ENCODE measurements at places on chromosomes 1 and 21.

- DNase-seq: no peak
Observed at GRCh38 chr1:41366455-41367287, 5.4 kb downstream of the FOXO6 start.

DNA sequence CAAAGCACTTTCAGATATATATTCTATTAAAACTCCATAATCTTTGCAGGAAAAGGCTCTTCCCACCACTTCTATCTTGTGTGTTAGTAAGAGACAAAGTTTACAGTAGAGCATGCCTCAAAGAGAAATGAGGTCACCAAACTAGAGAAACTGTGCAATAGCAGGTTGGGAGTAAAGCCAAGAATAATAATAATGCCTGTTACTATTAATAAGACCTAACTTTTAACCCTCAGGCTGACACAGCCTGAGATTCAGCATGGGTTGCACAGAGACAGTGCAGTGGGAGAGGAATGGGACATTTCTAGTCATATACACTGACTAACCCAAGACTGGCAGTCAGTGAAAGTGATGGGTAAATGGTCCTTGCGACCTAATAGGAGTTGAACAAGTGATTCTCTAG, 320.2 kb upstream of the NFIA start:
- DNase-seq: peak; percentile 84

DNA sequence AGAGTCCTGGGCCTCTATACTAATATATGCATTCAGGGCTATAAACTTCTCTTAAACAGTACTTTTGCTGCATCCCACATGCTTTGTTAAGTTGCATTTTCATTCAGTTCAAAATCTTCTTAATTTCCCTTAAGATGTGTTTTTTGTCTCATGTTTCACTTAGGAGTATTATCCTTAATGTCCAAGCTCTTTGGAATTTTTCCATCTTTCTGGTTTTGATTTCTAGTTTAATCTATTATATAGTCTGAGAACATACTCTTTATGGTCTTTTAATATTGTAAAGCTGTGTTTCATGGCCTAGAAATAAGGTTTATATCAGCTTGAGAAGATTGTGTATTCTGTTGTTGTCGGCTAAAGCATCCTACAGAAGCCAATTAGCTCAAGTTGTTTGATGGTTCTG, 1041.8 kb downstream of the PLA2G4A start:
- no peak for DNase-seq

- DNase-seq: peak; percentile 35
Observed at GRCh38 chr1:100322436-100323211, 29.7 kb upstream of the CDC14A start.

DNA sequence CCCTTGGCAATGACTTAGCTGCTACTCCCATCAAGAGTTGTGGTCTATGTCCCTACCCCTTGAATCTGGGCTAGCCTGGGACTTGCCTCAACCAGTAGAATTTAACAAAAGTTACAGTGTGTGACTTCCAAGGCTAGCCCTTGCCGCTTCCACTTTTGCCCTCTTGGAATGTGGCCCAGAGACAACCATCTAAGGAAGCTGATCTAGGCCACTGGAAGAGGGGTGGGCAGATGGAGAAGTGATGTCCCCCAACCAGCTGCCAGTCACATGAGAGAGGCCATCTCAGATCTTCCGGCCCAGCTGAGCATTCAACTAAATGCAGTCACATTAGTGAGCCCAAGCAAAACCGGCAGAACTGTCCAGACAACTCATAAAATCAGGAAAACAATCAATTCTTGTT, 115.1 kb downstream of the TOMM20 start:
- DNase-seq: no peak

DNA sequence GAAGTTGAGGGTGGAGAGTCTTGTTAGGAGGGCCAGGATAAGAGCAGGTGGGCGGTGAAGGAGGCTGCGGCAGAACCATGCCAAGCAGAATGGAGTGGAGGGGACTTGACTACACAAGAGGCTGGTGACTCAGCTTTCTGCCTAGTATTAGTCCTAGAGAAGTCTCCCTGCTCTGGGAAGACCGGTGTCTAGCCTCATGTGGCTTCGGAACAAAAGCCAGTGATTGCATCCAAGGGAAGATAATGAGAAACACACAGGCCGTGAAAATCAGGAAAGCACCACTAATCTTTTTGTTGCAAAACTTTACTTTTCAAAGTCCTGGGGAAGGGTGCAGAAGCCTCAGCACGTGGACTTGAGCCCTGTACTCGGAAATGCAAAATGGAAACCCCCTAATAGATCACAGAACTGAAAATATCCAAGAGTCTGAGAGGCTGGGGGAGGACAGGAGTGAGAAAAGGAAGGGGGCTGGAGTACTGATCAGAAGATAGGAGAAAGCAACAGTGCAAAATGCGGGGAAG, 31.4 kb downstream of the DDR2 start:
- peak; percentile 87 for DNase-seq

DNA sequence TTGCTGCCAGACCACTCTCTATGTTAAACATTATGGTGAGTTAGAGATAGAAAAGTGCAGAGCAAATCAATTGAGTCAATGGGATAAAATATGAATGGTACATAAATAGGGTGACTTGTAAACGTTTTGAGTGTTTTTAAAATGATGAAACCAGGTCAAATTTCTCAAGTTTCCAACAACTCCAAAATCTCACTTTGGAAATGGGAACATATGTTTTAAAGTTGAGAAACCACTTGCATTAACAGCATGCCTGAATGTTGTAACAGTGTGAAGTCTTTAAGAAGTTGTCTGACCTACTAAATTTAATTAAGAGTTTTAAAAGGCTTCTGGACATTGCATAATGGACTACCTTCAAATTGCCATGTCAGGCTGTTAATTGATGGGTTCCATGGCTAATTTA, 33.6 kb upstream of the RAVER2 start:
- no peak for DNase-seq

GRCh38 chr1:171266930-171267329, 18.6 kb downstream of the FMO1 start:
- no peak for DNase-seq

Data from fibroblast of skin of back (primary cell).